A549 treated with dexamethasone at 1 μM for 4 hours (cell line): ENCODE measurements at places on chromosomes 4 and X. TPM values are rescaled to one million over a fixed set of nuclear protein-coding genes. Genes with fewer than 3 reads are reported as not detected.

The COL25A1 gene
- total RNA-seq, result not detected in 5 replicates

The SLBP gene
- 62.3 to 98.1 TPM (median 66.4 TPM) in 5 replicates for total RNA-seq

The MYOZ2 gene
- total RNA-seq, result not detected in 5 replicates

The RBPJ gene
- 10.2 to 16.5 TPM (median 14.8 TPM) in 5 replicates for total RNA-seq

The FABP2 gene
- total RNA-seq, result not detected in 5 replicates

The ACSL1 gene
- total RNA-seq, result 43.4 to 53.2 TPM (median 52.4 TPM) in 5 replicates

The CT45A10 gene
- 0.21 to 0.55 TPM (median 0.44 TPM) in 4 of 5 replicates, not detected in the other for total RNA-seq

The COL4A5 gene
- total RNA-seq, result 10.0 to 12.6 TPM (median 11.2 TPM) in 5 replicates

The USP17L12 gene
- total RNA-seq, result not detected in 5 replicates

The STK32B gene
- total RNA-seq, result 15.5 to 18.2 TPM (median 16.2 TPM) in 5 replicates

The GPR173 gene
- not detected in 5 replicates for total RNA-seq

The SPANXN4 gene
- total RNA-seq, result not detected in 5 replicates

The CPLX1 gene
- 0.28 to 0.90 TPM (median 0.47 TPM) in 5 replicates for total RNA-seq

The DCHS2 gene
- 0.01 TPM in 1 of 5 replicates, not detected in the others for total RNA-seq

The LGI2 gene
- 0.07 to 0.39 TPM (median 0.11 TPM) in 5 replicates for total RNA-seq

The PAGE5 gene
- not detected in 5 replicates for total RNA-seq

The TBX22 gene
- not detected in 5 replicates for total RNA-seq

The CDKL5 gene
- total RNA-seq, result 3.8 to 8.4 TPM (median 7.7 TPM) in 5 replicates

The GLRA3 gene
- 0.03 to 0.05 TPM in 2 of 5 replicates, not detected in the others for total RNA-seq

The MAGEC3 gene
- total RNA-seq, result not detected in 5 replicates

The PNMA6A gene
- 4.0 to 4.8 TPM (median 4.7 TPM) in 5 replicates for total RNA-seq

The HMGB3 gene
- total RNA-seq, result 154 to 185 TPM (median 160 TPM) in 5 replicates
